HS-27A (cell line): ENCODE measurements at places on chromosomes 5 and 9.
A peak's percentile ranks its signal among the peaks of the same experiment; 100 is the strongest.

DNA sequence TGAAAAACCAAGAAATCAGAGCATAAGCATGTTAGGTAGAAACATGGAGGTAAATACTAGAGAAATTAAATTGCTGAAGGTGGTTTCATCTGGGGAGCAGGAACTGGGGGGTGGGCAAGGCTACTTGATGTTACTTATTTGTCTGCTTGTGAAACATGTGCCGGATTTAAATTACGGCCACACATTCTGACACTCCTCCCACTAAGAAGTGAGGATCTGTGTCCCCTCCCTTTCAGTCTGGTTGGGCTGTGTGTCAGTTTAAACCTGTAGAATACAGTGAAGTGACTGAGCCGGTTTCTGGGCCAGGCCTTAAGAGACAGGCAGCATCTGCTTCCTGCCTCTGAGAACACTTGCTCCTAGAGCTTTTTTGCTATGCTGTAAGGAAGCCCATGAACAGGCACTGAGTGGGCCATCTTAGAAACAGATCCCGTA lies 2.3 kb upstream of the IARS1 start:
- no peak for DNase-seq

DNA sequence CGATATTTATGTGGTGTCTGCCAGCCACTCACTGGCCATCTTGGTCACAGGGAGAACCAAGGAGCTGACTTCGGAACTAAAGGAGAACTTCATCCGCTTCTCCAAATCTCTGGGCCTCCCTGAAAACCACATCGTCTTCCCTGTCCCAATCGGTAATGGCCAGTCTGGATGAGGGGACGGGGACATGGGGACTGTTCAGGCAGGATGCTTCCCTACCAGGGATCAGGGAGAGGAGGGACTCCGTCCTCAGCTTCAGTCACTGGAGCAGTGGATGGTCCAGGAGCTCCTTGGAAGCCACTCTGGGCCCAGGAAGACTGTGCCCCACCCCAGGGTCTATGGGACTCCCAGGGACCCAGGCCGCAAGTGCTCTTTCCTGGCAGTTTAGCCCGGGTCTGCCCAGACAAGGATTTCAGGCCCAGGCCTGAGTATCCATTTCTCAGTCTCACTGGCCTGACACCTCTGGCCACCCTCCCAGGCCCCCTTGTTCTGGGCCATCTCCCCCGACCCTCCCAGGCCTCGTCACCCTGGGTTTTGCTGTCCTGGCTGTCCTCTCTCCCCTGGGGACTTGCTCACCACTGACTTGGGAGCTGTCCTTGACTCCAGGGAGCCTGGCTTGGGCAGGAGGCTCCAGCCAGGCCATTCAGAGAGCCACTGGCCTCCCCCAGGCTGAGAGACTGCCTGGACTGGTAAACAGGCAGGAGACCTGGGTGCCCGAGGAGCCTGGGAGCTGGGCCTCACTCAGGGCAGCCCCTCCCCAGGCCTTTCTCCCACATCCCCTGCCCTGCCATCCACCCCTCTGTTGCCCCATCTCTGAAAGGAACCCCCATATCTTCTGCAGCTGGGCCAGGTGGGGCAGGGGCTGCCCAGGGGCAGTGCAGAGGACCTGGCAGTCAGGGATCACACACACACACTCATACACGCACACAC lies 3.1 kb downstream of the LCN2 start:
- DNase-seq: no peak

GRCh38 chr9:76725885-76726284 lies 38.4 kb upstream of the PCA3 start:
- no peak for DNase-seq

GRCh38 chr5:100273846-100274580 lies 261.2 kb upstream of the FAM174A start:
- DNase-seq: no peak

- DNase-seq: no peak
These were observed 45.5 kb upstream of the IL7R start for GRCh38 chr5:35811108-35811741.

GRCh38 chr5:38709678-38710306 lies 136.0 kb upstream of the OSMR start:
- DNase-seq: no peak

- DNase-seq: no peak
These were observed 508.3 kb downstream of the EBF1 start for GRCh38 chr5:158591301-158591863.

- DNase-seq: no peak
These were observed 18.3 kb upstream of the MSANTD3 start for GRCh38 chr9:100408546-100409175.

- DNase-seq: peak; percentile 75
These were observed 2.1 kb downstream of the SYNPO start for GRCh38 chr5:150642567-150642927.

DNA sequence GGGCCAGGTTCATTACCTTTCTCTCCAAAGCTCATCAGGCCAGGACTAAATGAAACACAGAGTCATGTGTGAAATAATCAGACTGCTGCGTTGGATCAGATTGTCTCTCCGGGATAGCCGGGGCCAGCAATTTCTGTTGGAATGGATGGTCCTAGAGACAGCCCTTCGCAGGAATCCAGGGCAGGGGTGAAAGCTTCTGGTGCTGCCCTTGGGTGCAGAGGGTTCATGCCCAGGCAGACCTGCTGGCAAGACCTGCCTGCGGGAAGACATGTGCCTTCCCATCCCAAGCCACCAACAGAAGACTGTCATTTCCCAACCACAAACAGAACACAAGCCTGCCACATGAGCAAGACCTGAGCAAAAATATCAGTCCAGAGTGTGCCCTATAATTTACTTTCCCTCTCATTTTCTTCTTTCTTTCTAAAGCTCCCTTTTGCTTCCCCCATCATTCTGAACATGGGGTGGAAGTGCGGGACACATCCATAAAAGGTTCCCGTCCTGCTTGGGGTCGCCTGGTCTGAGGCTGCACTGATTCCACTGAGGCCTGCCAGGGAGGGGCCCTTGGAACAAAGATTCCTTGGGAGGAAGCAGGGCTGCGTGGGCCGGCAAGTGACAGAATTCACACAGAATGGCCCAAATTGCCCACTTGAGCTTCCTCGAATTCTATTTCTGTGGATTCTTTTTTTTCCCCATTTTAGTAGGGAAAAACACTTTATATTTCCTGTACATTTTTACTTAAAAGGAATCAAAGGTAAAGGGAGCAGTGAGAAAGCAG lies 57.3 kb downstream of the UBE2QL1 start:
- no peak for DNase-seq

GRCh38 chr5:160397492-160397891 lies 2.4 kb downstream of the FAM200C start:
- DNase-seq: no peak

DNA sequence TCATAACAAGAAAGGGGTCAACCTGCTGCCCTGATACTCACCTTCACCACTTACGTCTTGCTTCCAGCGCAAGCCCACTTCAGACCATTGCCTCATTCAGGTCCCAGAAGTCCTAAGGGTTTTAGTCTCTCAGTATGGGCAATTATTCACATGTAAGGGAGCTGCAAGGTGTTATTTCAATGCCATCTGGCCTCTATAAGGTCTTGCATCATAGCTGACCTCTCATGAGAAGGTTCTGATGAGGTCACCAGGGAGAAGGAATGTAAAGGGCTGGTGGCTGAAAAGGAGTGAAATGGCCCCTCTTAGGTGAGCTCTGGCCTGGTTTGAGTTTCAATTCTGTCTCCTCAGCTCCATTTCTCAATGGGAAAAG lies 1.5 kb upstream of the MARCHF3 start:
- no peak for DNase-seq

DNA sequence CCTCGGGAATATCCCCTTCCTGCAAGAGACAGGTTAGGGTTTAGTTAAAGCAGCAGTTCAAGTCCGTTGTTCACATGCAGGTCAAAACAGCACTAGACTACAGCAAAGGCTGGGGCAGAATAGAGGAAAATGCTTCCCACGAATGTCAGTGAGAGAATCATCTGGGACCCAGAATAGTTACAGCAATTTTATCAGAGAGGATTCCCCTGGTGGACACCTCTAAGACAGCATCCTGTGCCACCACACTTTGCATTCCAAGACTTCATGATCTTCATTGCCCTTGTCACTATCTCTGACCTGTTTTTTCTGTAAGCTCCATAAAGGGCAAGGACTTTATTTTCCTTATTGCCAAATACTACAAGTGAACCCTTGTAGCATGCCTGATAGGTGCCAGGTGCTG lies 12.9 kb downstream of the GRXCR2 start:
- no peak for DNase-seq

DNA sequence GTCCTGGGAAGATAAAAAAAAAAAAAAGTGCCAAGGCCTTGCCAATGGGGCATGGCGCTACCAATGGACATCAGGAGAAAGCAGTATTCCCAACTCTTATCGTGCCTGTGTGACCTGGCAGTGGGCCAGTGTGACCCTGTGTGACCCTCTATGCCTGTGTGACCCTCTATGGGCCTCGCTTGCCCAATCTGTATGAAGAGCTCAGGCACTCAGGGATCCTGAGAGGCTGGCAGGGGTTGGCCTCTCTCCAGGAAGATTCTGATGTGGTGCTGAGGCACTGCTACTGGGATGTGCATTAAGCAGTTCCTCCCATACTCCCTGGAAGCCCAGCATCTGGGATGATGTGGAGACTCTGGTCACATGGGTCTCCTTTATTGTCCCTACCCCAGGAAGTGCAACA lies 179.2 kb downstream of the MACROH2A1 start:
- DNase-seq: no peak

GRCh38 chr9:93236541-93237206 lies 52.7 kb downstream of the WNK2 start:
- no peak for DNase-seq

GRCh38 chr5:137252512-137252911 lies 246.6 kb downstream of the SPOCK1 start:
- DNase-seq: no peak

GRCh38 chr9:128339761-128340690 lies at the start of gene SLC27A4:
Gene SLC27A4 (plus strand): TSS chr9:128340527. CDS start chr9:128343133, 2,606 bp downstream.
- no peak for DNase-seq

GRCh38 chr9:127323393-127323792 lies 58.8 kb downstream of the GARNL3 start:
- no peak for DNase-seq

DNA sequence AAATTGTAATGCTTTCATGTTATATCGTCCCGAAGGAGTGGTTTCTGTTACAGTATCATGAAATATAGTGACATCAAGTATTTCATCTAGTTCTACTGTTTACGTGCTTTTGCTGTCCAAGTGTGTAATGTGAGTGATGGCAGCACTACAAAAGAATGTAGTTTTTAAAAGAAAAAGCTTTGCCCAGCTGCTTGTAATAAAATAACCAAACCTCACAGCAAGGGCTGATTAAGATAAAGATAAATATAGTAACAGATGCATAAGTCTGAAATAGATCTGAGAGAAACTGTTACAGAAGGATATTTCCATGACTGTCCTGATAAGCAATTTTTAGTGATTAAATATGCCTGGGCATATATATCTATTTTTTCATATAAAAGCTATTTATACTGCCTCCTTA lies 106.4 kb downstream of the AUH start:
- no peak for DNase-seq

GRCh38 chr5:994821-995220 lies 13.8 kb upstream of the NKD2 start:
- DNase-seq: no peak

GRCh38 chr5:138305797-138306196 lies 25.8 kb downstream of the CDC25C start:
- DNase-seq: no peak

DNA sequence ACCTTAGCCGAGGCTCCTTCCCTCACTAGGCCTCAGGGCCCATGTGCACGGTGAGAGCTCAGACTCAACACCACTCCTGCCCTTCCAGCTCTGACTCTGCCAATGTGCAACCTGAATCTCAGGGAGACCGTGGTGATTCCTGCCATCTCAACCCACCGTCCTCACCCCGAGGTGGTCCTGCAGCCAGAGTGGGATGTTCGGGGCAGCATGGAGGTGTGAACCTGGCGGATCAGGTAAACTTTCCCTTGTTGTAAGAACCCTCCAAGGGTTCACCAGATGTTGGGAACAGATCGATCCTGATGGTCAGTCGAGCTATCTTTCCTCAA lies 538 bp upstream of the AKNA start:
- DNase-seq: no peak

- DNase-seq: no peak
These were observed at the start of gene ARSB for GRCh38 chr5:78985116-78985724. Gene ARSB (minus strand): TSS chr5:78985310. CDS start chr5:78985248, 62 bp downstream.

DNA sequence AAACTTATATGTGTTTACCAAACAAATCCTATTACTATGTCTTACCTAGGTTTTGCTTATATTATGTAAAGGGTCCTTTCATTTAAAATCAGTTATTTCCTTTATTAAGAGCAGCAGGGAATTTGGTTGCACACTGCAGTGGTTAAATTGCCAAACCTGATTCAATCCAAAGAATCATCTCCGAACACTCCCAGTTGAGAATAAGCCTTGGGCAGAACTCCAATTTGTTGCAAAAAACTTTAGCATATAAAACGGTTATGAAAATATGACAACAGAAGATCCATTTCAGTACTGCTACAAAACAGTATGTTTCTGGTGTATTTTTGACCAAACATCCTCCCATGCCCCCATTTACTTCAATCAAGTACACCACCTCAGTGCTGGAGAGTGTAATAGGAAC lies 587.0 kb upstream of the GRAMD2B start:
- no peak for DNase-seq

- DNase-seq: no peak
These were observed 81.2 kb downstream of the MRPS27 start for GRCh38 chr5:72238712-72239445.

DNA sequence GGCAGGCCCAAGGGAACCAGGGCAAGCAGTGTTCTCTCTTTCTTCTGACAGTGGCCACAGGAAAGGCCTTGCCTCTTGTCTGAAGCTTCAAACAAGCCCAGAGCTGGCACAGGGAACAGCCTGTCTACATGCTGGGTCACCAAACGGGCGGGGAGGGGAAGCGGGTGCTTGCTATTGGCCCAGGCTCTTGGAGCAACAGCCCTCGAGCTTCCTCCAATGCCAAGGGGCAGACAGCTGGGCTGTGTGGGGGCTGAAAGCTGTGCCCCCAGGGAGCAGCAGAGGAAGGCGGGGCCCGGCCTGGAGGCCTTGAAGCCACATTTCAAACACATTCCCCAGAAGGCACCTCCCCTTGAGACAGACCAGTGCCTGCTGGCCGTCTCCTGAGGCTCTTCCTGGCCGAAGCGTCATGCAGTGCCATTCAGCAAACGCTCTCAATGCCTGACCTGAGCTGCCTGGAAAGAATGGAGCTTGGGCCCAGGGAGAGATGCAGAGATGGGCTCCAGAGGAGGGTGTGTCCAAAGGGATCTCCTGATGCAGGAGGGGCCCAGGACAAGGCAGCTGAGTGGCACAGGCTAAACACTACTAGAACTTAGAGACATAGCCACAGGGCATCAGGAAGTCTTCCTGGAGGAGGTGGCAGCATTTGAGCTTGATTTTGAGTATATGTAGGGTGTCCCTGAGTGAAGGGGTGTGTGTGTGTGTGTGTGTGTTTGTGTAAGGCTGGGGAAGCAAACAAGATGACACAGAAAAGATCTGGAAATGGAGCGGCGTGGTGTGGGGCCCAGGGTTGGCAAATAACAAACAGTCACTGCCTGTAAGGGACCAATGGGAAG lies 2.5 kb downstream of the FIBCD1 start:
- peak; percentile 58 for DNase-seq
